ENCODE measurements at places on chromosomes 2 and 18.

- DNase-seq: no peak
Observed at GRCh38 chr2:28437149-28437835, 44.6 kb downstream of the FOSL2 start.

GRCh38 chr18:56337507-56337906 is 300.9 kb downstream of the TXNL1 start:
- DNase-seq: no peak

- no peak for DNase-seq
Observed at GRCh38 chr18:72063001-72063400, 481.1 kb downstream of the CBLN2 start.

DNA sequence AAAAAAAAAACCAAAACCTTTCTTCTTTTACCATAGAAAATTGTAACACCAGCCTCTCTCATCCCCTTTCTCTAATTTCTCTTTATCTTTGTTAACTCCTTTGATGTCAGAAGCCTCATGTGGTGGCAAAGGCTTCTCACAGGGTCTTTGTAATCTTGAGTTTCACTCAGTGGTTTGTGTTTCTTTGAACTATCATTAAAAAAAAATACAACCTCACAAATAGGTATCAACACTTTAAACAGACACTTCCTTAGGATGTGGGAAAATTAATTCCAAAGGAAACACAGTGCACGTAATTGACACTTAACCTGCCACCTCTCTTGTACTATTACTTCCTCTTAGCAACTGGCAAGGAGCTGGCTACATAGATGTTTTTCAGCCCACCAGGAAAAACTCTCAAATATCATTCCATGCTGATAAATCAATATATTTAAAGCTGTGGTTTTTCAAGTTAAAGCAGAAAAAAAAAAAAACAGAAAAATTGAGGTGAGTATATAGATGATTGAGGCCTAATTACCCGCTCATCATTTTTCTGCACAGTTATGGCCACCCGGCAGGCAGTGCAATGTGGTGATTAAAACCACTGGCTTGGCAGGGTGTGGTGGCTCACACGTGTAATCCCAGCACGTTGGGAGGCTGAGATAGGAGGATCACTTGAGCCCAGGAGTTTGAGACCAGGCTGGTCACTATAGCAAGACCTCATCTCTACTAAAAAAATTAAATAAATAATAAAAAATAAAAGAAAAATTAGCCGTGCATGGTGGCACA is 193.5 kb downstream of the MYO3B start:
- DNase-seq: no peak

- DNase-seq: no peak
Observed at GRCh38 chr2:188404341-188405004, 112.8 kb downstream of the GULP1 start.

GRCh38 chr2:51145761-51146160 is 113.8 kb upstream of the NRXN1 start:
- no peak for DNase-seq

- DNase-seq: no peak
Observed at GRCh38 chr2:140998577-140998976, 1132.2 kb downstream of the LRP1B start.

DNA sequence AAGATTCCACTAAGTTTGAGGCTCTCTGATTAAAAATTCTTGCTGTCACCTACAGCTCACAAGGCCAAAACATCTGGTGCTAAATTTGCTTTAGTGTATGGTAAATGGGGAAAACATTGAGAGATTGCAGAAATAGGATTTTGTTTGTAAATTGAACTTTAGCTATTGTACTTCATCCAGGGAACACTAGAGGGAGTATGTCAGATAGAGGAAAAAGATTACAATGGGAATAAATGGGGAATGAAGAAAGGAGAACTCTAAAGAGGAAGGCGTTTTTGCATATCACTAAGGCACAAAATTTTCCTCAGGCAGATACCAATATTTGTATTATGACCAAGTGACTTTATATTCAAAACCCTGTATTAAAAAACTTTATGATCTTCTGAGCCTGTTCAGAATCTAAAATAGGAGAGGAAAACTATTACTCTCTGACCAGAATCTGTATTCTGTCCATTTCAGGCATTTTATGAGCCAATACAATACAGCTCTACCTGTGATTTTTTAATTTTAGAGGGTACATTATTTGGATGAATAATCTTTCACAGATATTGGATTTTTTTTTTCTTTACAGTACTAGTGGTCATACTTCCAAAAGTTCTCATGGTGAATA is 52.3 kb upstream of the ITGB6 start:
- peak; percentile 59 for DNase-seq

DNA sequence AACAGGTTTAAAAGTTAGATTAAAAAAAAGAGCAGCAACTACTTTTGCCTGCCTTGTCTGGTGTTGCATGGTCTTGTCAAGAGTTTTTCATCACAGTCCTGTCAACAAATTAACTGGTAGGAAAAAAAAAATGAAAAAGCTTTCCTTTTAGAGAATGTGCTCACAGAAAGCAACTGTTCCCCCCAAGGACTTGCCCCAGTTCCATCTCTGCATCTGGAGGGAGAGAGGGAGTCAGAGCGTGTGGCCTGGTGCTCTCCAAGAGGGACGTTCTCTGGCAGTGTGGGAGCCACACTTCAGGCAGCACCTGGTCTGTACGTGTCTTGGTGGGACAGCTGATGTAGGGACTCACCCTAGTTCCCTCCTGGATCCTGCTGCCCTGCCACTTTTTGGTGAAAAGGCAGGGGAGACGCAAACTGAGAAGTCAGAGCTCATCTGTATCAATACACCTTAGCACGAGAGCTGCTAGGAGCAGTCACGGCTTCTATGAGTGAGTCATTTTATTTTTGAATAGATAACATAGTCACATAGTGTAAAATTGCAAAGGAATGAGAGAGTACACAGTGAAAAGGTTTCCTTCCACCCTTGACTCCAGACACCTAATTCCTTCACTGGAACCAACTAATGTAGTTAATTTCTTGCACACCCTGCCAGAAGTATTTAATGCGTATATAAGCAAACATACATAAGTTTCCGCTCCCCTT is 172.5 kb upstream of the MGAT5 start:
- no peak for DNase-seq

GRCh38 chr2:19854596-19855541 is 46.9 kb downstream of the TTC32 start:
- no peak for DNase-seq

GRCh38 chr18:49968644-49969309 is 155.4 kb upstream of the ACAA2 start:
- DNase-seq: no peak

DNA sequence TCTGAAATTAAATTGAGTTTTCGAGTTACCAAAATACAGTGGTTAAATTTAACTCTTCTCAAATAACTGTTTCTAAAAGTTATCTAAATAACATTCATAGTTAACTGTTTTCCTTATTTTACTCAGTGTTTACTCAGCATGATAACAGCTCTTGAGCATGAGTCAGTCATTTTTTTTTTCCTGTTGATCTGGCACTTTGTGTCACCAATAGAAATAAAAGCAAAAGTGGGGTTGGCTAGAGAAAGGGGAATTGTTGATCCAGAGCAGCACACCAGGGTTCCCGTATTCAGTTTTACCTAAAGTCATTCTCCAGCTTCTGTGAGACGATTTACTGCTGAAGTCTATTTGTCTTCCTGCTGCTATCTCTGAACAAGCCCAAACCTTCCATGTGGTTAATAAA is 851.6 kb downstream of the DCC start:
- DNase-seq: no peak

DNA sequence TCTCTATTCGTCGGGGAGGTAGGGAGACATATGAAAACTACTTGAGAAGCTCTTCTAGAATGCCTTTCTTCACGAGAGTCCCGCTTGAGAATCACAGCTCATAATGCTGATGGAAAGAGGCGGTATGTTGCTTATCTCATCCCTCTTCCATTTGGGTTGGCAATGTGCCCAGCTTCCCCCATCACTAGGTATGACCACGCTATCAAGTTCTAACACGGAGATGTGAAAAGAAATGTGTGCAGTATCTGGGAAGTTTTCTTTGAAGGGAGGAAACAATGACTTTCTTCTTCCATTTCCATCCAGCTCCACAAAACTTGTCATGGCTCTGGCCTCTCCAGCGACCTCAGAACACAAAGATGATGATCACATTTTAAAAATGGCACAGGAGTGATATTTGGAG is 742.4 kb downstream of the DCDC2C start:
- no peak for DNase-seq

GRCh38 chr2:56811401-56811800 is 627.6 kb downstream of the CCDC85A start:
- DNase-seq: no peak

- DNase-seq: no peak
Observed at GRCh38 chr2:9971105-9971818, 19.8 kb downstream of the GRHL1 start.

GRCh38 chr2:157932480-157933159 is 56.5 kb upstream of the ACVR1 start:
- no peak for DNase-seq

- DNase-seq: no peak
Observed at GRCh38 chr18:12113999-12114646, 20.5 kb downstream of the ANKRD62 start.

DNA sequence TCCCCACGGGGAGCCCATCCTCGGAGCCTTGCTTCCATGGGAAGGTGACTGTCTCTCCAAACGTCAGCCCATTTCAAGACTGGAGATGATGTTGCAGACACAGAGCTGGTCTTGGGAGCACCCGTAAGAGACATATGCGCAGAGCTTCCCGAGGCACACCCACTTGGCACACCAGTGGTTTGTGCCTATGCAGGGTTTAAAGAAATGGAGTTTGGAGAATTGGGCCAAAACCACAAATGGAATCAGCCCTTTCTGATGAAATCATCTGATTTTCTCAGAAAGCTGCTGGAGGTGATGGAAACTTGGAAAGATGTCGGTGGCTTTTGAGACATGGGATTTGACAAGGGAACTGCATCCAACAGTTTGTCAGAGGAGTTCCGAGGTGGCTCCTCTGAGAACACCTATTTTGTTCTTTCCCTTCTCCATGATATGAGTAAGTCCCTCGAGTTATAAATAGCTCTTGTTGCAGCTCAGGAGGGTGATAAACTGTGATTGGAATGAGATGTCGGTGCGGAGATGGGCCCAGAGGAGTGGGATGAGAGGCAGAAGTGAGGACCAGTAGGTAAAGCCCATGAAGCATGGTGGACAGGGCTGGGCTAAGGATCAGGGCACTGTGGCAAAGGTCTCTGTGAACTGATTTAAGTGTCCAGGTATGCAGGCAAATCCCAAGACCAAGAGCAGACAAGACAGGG is 225.7 kb downstream of the ACKR3 start:
- no peak for DNase-seq

DNA sequence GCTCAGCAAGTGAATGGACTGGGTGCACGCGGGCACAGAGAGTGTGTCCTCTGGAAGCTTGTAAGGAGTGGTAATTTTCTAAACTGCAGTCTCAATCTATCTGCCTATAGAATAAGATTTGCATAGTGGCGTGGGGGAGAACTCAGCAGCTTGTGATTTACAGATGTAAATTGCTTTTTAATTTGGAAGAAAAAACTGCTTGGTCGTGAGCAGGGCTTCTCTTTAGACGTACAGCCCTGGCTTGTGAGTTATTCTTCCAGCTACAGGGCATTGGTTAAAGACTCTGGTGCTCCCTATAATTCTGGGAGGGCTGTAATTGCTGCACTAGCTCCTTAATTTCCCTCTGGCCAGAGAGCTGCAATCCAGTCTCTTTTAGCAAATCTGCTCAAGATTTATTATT is 84.9 kb downstream of the MARCO start:
- no peak for DNase-seq

DNA sequence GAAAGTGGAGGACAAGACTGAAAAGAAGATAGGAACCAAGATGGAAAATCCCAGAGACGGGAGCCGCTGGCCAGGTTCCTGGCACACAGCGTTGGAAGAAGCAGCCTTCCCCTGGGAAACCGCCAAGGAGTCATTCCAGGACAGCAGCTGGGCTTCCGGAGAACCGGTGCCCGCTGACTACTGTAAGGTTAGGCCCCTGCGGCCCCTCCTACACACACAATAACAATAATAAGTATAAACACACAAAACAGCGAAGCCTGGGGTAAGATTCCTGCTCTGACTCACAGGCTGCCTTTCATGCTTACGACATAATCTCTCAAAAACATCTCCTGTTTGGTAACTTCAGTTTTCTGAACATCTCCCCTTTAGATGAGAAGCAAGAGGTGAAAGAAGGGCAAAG is 28.1 kb upstream of the MYCN start:
- peak; percentile 51 for DNase-seq

- no peak for DNase-seq
Observed at GRCh38 chr18:23864624-23865023, 149.9 kb upstream of the TTC39C start.

- DNase-seq: peak; percentile 82
Observed at GRCh38 chr18:74493689-74494088, 2.5 kb upstream of the CNDP2 start.

GRCh38 chr2:118249531-118249930 is 161.3 kb downstream of the INSIG2 start:
- DNase-seq: no peak

DNA sequence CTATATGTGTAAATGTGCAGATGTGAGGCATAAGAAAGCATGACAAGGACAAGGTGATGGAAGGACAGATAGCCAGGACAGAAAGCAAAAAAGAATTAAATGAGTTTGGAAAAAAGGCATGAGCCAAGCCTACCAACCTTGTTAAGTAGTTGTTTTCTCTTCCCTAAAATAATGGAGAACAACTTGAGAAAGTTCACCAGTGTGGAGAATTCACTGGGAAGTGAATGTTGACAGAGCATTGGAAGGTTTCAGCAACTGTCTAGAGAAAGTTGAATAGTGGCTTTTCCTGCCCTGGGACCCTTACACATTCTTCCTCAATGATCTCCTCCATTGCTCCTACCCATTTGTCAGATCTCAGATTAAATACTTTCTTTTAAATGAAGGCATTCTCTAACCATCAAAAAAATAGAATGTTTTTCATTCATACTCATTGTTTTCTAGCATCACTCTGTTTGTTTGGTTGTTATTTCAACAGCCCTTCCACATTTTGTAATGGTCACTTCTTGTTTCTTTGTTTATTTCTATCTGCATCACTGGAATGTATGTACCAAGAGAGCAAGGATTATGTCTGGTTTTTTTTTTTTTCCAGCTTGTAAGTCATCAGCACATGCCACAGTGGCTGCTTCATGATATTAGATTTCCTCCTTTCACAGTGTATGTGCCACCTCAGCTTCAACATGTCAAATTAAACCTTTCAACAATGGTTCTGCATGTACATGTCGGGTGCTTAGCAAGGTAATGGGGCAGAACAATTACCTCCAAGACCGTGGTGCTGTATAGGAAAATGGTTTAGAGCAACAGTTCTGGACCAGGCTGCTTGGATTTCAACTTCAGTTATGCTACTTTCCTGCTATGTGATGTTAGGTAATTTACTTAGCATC is 586.0 kb upstream of the VRK2 start:
- DNase-seq: no peak

GRCh38 chr2:88709181-88709631 is 17.7 kb downstream of the RPIA start:
- DNase-seq: no peak

- DNase-seq: peak; percentile 79
Observed at GRCh38 chr2:101349893-101350662, 37.2 kb downstream of the CREG2 start.
